G401 (cell line): ENCODE measurements at places on chromosomes 2 and 18. TPM values are rescaled to one million over a fixed set of nuclear protein-coding genes. Genes with fewer than 3 reads are reported as not detected.

B4GALT6 gene
- total RNA-seq: 0.75 TPM in 1 of 2 replicates, not detected in the other

DNA sequence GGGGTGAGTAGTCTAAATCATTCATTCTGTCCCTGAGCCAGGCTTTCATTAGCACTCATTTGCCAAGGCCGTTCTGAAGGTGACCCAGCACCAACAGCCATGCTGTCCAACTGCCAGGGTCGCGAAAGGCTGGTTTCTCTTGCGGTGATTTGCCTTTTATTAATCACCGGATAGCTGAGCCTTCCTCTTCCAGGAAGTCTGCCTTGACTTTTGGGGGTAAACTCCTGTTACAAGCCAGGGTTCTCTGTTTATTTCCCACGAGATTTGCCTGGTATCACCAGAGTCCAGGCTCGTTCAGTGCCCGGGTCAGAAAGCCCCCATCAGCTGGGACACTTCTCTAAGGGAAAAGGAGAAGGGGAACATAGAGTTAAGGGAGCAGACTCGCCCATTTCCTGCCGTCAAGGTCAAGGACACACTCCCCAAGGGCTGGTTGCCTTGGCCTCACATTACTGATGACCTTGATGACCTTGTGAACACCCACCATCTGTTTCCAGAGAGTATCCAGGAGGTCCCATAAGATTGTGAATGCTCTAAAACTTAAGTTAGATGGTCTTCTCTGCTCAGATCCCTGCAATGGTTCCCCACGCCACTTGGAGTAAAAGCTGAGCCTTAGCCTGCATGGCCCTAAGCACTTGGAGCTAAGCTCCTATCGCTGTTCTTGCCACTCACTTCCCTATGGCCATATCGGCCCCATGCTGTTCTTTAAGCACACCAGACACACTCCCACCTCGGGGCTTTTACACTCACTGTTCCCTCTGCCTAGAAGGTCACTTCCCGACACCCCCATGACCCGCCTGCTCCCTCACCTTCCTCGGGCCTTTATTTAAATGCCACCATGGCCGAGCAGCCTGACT lies 118.0 kb upstream of the STPG4 start:
- DNase-seq: no peak

FRZB gene
- total RNA-seq: 2.0 TPM in 1 of 2 replicates, not detected in the other

- DNase-seq: peak; percentile 33
These were observed 93.6 kb downstream of the FTCDNL1 start for GRCh38 chr2:199757233-199757870.

RAB6C gene
- total RNA-seq: not detected in 2 replicates

SULT1C2 gene
- 0.71 and 3.2 TPM in 2 replicates for total RNA-seq

DNA sequence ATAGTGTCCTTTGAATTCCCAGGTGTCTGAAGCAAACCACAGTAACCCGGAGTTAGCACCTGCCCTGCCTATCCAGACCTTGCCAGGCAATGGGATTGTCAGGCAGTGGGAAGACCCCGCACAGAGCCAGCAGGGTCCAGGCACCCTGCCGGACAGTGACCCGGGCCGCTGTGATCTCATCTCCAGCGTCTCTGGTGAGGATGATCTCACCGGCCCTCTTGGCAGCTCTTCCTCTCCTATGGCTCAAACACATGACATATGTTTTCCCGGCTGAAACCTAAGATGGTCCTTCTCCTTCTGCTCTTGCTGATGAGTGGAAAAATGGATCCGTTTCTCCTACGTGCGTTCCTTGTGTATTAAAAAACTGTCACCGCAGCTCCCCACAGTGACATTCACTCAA lies 75.1 kb downstream of the ACOXL start:
- peak; percentile 73 for DNase-seq

DNA sequence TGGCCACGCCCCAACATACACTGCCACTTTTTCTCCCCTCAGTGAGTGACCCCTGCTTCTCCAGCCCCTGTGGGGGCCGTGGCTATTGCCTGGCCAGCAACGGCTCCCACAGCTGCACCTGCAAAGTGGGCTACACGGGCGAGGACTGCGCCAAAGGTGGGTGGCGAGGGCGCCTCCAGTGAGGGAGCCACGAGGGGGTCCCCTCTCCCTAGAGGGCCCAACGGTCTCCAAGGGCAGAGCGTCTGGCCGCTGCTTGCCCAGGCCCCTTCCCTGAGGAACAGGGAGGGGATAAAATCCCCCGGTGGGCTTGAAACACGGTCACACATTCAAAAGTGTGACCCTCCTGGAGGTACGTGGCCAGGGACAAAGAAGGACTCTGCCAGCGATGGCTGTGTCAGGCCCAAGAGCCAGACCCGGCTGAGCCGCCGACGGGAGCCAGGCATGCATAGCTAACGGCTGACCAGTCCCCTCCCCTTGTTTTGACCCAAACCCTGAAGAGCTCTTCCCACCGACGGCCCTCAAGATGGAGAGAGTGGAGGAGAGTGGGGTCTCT lies 37.2 kb downstream of the MTERF4 start:
- no peak for DNase-seq

REG3A gene
- not detected in 2 replicates for total RNA-seq

DNA sequence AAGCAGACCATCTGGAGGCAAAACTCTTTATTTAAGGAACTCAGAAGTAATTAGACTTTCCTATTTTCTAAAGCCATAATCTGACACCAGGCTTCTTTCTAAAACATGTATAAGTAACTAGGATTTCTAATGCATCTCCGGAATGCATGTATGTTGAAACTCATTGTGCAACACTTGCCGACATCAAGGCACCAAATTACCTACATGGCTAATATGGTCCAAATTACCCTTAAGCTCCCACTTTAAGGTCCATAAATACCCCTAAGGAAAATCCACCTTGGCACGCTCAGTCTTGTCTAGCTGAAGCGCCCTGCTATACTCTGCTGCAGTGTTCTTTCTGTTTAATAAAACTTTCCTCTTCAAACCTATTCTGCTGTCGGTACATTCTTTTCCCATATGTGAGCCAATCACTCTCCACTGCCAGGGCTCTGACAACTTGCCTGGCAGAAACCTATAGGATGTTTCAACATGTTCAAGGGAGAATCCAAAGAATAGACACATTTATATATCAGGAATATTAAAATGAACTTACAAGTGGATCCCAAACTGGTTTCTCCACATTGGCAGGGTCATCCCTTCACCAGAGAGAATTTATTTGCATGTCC lies 171.9 kb downstream of the GALNT1 start:
- DNase-seq: no peak

DNA sequence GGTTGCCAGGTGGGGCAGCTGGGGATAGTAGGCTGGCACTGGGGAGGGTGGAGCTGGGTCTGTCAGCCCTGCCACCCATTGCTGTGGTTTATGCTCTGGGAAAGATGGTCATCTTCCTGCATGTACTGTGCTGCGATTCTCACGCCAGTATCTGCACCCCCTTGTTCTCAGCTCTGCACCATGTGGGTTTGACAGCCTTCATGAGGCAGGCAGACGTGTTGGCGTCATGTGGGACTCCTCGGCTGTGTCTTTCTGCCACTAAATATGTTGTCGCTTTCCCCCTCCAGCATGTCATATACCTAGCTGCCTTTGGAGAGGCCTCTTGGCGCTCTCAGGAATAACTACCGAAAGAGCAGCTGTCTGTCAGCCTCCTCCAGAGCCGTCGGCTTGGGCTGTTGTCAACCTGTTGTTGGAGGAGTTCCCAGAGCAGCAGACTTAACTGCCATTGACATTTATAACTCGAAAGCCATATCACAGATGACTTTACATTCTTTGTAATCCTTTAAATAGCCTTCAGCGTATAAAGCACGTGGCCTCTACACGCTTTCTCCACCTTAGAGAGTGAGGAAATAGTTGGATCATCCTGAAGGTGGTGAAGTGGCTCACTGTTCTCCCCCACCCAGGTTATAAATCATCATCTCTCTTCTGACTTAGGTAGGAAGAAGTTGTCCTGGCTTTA lies 80.4 kb upstream of the MGAT5 start:
- DNase-seq: peak; percentile 86

PJVK gene
- 0.98 and 3.4 TPM in 2 replicates for total RNA-seq

DNA sequence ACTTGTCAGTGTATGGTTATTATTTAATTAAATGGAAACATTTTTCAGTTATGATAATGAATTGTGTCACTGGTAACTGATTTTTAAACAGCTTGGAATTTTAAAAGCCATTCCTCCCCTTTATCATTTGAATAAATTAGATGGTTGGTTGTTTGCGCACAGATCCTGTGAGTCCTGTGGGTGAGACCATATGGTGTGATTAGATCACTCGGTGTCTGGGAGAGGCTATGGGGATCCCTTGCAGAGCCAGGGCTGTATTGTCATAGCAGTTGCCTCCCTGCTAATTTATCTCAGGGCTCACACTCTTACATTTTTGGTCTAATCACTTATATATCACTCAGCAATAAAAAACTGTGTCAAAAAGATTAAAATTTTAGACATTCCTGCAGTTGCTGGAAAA lies 133.5 kb downstream of the ASXL3 start:
- DNase-seq: peak; percentile 23

DNA sequence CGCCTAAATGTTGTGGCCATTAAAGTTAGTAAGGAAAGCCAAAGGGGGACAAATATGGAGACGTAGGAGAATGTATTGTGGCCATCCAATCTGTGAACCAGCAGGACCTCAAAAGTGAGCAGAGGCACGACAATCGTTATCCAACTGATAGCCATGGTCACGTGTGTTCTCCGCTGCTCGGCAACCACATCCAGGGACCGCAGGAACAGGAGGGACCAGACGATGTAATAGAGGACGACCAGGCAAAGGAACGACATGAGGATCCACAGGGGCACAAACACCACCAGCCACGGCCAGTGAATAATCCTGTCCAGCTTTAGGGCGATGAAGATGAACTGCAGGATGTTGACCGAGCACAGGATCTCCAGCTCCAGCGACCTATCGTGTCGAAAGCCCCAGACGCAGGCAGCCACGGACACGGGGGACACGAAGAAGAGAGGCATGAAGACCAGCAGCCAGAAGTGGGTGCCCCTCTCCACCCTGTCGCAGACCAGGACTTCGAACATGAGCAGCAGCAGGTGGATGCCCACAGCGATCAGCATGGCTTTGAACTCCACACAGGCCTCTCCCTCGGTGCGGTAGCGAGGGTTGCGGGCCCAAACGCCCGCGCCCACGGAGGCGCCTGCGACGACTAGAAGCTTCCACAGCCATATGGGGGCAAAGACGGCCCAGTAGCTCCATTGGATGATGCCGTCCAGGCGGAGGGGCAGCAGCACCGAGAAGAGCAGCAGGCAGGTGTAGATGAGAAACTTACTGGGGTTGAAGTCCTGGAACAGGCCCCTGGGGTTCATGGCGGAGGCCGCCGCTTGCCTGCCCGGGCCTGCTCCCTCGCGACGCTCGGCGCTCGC lies 790 bp downstream of the TMEM185B start:
- no peak for DNase-seq

DNA sequence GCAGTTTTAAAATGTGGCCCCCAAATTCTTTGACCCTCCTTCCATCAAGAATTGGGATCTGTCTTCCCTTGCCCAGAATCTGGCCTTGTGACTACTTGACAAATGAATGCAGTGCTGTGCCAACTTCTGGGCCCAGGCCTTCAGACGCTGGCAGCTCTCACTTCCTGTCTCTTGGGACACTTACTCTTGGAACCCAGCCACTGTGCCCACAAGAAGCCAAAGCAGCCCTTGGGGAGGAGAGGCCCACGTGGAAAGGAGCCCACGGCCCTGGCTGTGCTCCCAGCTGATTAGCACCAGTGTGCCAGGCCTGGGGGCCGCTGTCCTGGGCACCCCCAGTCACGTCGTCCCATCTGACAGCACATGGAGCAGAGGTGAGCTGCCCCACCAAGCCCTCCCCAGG lies 56.6 kb downstream of the RPL37A start:
- peak; percentile 60 for DNase-seq

GRCh38 chr18:78514910-78515670 lies 464.5 kb upstream of the SALL3 start:
- DNase-seq: no peak

- no peak for DNase-seq
These were observed 47.2 kb downstream of the CDC42EP3 start for GRCh38 chr2:37623971-37624900.

- DNase-seq: no peak
These were observed 309.4 kb downstream of the NBAS start for GRCh38 chr2:15251753-15252152.

MRPL19 gene
- 91.3 and 117 TPM in 2 replicates for total RNA-seq

GRCh38 chr2:44392338-44392943 lies 30.7 kb downstream of the CAMKMT start:
- peak; percentile 48 for DNase-seq

- DNase-seq: no peak
These were observed 74.0 kb upstream of the ODC1 start for GRCh38 chr2:10522170-10522448.

DNA sequence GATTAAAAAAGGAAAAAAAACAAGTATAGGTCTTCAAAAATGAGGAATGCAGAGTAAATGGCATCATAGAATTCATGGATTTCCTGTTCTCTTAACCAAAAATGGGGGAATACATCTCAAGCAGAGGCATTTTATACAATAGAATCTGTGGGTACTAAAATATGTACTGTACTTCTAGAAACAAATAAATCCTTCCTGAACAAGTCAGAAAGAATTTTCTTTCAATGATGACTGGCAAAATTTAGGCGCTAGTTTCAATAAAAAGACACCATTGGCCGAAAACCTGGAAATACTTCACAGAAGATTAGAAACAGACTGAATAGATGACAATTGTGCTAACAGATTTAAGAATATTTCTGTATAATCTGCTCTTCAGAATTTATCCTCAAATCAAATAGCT lies 15.1 kb downstream of the TRAK2 start:
- DNase-seq: no peak

LYG1 gene
- not detected in 2 replicates for total RNA-seq

STK17B gene
- total RNA-seq: 0.68 and 0.86 TPM in 2 replicates

DNA sequence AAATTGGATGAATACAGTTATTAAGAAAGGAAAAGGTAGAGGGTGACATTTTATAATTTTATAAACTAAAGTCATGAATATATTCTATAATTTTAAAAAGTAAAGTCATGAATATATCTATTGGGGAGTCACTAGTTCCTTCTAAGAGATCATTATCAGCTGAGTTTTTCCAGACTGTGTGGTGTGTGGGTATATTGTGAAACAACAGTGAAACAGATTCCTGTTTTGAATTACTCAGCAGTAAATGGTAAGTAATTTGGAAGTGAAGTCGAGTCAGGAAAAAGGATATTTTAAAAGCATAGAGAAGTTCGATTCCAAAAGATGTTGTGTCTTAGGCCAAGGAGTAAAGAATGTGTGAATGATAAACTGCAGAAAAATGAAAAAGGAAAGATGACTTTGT lies 1018.2 kb upstream of the NXPH2 start:
- DNase-seq: no peak

DNA sequence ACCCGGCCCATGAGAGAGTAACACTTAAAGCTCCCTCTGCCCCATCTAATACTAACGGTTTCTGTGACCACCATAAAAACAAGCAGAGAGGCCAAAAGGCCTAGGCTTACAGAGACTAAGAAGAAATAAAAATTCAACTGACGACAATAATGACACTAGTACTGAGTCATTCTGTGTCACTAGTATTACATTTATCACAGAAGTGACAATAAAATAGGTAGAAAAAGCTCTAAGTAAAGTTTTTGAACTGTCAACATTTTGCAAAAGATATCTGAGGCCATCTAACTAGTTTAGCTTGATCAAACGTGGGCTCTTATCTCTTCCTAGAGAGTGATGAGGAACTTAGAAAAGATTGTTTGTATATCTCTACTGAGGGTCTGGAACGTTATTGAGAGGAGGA lies 35.6 kb downstream of the AP1S3 start:
- DNase-seq: no peak
